Caudate nucleus (tissue), 63 donors: ENCODE measurements at places on chromosomes 2 and 18.

- DNase-seq = peak; percentile 88
Observed at GRCh38 chr2:10447895-10448575, at the start of gene ODC1. ODC1 (minus strand) TSS chr2:10448327; CDS start chr2:10445032, 3,295 bp downstream.

DNA sequence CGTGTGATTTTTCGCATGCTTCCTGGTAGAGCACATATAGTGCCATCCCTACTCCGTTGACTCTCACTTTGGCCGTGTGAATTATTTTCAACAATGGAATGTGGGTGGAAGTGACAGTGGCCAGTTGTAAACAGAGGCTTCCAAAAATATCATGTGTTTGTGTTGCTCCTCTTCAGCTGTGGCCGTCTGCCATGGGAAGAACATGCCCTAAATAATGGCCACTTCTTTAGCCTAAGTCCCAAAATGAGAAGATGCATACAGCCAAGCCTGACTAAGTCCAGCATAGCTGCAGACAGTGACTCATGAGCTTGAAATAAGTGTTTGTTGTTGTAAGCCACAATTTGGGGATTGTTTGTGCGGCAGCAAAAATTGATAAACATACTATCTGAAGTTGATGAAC lies 8.9 kb upstream of the GALNT1 start:
- DNase-seq = no peak

DNA sequence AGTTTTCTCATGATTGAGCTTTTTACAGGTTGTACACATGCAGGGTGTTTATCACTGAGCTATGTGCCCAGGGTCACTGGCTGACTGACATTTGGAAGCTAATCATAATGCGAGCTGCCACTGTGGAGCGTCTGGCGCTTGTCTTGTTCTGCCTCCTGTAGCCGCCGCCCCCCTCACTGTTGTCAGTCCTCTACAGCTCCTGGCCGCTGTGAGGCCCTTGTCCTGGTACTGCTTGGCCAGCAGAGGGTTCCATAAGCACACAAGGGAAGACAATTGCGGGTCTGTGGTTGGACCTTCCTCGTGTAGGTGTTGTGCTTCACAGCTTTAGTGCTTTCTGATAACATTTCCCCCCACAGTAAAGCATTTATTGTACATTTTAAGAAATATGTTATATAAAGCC lies 105.6 kb upstream of the LDLRAD4 start:
- peak; percentile 30 for DNase-seq

- no peak for DNase-seq
Observed at GRCh38 chr18:77110400-77110799, 22.2 kb downstream of the MBP start.

GRCh38 chr2:234025466-234025865 lies 25.0 kb upstream of the SPP2 start:
- no peak for DNase-seq

- no peak for DNase-seq
Observed at GRCh38 chr18:63528863-63529492, 13.2 kb upstream of the SERPINB12 start.
